ENCODE measurements at places on chromosomes 1 and 21.

DNA sequence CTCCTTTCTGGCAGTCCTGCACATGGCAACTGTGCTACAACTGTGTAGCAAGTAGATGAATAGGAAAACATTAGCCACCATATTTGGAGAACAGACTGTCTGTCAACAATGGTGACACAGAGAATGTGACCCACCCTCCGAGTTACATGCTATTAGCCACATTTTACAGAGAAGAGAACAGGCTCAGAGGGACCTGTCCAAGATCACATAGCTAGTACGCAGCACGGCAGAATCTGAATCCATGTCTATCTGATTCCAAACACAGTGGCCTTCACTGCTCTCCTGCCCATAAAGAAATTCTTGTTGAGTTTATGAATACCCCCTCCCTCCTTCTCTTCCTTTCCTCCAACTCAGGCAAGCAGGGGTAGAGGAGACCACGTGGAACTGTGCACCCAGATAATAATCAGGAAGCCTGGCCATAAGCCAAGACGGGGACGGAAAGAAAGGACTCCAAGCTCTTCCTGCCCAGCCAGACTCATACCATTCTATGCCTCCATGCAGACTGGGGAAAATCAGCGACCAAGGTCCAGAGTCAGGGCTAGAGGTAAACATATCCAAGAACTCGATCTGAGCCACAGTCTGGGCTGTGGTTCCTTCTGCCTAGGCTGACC, 78.8 kb downstream of the TRABD2B start:
- no peak for DNase-seq

DNA sequence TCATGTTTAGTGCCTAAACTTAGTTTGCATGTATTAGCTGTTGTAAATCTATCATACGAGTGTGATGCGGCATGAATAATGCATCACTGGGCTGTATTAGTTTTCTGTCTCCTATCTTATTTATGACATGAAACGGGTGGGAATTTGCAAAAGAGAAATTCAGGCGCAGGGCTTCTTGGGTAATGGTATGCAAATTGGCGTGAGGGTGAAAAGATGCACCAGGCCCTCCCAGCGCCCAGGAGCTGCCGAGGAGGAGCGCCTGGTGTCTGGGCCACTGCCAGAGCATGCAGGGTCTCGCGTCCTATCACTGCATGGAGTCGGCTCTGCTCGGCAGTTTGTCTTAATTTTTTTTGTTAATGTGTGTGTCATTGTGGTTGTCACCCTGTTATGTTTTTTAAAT, 82.9 kb upstream of the ACTL8 start:
- DNase-seq: no peak

- DNase-seq: no peak
Measured at GRCh38 chr1:27760426-27760825, 12.6 kb upstream of the STX12 start.

- no peak for DNase-seq
Measured at GRCh38 chr21:38260426-38260825, 3.6 kb downstream of the KCNJ15 start.

DNA sequence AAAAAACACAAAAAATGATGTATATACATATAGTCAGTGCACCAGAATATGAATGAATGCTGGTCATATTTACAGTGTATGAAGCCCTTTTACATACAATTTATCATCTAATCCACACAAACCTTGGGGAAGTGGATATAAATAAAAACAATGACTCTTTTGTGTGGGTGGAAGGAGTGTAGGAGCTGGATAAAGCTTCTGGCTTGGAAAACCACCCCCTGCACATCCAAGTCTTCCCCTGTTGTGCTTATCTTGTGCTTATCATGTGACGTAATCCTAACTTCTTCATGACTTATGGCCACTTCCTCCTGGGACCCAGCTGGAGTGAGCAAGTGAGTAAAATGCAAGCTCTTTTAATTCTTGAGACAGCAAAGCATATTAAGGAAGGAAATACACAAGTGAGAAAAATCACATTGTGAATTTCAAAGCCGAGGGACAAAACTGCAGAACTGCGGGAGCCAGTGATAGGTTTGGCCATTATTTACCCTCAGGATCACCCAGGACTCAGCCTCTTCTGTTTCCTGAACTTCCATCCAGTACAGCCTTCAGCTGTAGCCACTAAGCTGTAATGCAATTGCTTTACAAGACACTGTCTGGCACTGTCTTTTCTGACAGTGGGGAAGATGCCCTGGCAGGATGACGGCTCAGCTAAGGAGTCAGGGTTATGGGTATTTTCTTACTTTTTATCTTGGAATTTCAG, 104.0 kb upstream of the PPM1J start:
- peak; percentile 54 for DNase-seq

DNA sequence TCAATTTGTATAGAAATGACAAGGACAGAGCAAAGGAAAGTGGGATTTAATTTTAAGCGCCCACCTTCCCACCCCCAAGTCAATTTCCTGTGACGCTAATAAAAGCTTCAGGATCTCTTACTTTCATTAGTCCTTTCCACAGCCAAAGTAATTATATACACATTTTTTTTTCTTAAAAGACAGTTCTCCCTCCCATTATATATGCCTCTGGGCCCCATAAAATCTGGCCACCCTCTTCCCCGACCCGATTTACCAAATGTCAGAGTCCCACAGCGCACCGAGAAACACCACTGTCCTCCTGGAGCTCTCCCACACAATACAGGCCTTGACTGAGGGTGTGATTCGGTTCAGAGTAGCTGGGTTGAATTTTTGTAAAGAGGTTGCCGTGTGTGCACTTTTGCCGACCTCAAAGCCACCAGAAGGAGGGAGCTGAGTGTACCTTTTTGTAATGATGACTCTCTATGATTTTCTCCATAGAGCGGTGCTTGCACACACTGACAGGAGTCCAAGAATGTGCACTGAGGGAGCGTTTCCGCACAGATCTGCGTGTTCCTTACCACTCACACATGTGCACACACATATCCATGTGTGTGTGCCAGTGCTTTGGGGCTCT, 26.2 kb upstream of the IL10 start:
- no peak for DNase-seq

DNA sequence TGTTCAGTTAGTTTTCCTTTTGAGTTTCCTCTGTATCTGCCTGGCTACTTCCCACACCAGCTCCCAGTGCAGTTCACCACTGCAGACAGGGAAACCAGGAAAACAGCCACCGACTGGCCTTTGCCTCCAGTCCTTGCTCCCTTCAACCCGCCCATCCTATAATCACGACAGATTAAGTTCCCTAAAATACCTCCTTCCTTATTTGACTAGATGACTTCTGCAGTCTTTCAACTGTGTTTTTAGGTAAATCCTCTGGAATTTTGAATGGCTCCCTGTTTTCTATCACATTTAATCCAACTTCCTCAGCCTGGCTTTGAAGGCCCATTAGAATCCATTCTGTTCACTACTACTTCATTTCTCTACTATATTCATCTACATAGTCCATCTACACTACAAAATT, 37.6 kb downstream of the BEND5 start:
- DNase-seq: no peak

GRCh38 chr1:176216031-176216430, 8.9 kb upstream of the COP1 start:
- DNase-seq: no peak

GRCh38 chr1:202599669-202600431, 110.4 kb downstream of the SYT2 start:
- DNase-seq: peak; percentile 85

DNA sequence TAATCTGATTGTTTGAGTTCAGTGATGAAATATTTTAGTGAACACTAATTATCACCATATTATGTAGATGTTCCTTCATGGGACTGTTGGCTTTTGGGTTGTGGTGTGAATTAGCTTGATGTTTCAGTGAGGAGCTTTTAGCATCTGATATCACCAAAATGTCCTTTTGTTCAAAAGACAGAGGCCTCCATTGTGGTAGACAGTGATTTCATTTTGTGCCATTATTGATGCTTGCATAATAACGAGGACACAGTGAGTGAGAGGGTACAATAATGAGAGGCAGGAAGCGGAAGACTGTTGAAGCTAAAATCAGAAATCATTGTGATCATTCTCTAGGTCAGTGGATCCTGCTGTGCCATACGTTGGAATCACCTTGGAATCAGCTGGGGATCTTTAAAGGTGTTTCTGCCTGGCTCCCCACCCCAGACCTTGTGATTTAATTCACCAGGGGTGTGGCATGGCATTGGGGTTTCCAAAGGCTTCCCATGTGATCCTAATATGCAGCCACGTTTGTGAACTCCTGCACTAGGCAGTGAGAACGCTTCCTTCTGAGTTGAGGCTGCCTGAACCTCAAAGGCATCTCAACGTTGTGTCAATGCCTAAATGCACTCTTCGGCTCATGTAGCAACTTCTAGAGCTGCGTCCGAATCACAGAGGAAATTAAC, 82.1 kb upstream of the KIF1B start:
- no peak for DNase-seq

- DNase-seq: no peak
Measured at GRCh38 chr1:33797849-33798248, 66.0 kb upstream of the HMGB4 start.

GRCh38 chr1:168483539-168483938, 60.3 kb downstream of the XCL2 start:
- DNase-seq: no peak

DNA sequence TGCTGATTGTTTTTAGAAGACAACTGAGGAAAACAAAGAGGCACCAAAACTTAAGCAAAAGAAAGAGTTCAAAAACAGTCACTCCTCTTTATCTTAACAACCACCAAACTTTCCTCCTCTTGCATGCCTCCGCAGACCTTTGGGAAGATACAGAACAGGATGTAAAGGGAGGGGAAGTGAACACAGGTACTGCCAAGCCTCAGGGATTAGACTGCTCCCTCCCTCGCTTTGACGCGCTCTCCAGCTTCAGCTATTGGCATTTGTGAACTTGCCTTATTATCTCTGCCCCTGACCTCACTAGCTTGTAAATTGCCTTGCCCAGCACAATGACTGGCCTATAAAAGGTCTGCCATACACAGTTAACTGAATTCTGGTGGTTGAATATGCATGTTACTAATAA, 4.8 kb upstream of the SRP9 start:
- no peak for DNase-seq

- DNase-seq: no peak
Measured at GRCh38 chr21:31317688-31318087, 26.4 kb downstream of the TIAM1 start.

DNA sequence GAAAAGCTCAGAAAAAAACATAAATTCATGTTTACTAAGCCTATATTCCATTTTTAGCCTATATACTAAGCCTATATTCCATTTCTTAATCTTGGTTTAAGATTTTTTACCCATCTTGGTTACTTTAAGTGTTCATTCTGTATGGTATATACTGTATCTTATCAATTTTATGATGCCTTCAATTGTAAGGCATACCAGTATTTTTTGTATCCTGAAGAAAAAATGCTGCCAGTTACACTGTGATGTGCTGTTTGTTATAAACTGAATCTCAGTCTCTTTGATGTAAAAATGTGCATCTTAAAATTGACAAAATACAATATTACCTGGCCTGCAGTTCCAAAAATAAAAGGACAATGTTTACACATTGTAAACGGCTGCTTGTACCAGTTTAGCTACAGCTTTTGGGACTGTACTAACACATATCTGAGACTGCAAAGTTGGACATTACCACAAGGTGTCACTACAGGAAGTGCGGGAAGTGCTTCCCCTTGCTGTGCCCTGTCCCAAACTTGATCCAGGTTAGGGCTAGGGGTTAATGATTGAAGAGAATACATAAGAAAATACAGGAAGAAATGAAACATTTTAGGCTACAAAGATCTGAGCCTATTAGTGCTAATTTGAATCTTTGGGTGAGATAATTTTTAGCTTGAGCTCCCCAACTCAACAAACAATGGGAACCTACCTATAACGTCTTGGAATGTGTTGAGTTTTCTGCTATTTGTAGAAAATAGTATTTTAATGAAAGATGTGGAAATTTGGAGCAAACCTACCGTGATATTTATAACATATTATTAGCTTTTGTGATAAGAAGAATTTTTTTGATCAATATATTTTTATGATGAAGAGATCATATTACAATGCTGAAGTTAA, 108.9 kb downstream of the LBR start:
- peak; percentile 59 for DNase-seq

GRCh38 chr1:174413632-174414031, 34.1 kb upstream of the GPR52 start:
- no peak for DNase-seq

- no peak for DNase-seq
Measured at GRCh38 chr1:60423146-60423780, 349.7 kb upstream of the C1orf87 start.

All from HTR-8/SVneo (cell line).